Germinal center (tissue), 1 donor: ENCODE measurements at places on chromosomes 6 and 20.

GRCh38 chr6:67244037-67244436 lies 1391.0 kb upstream of the ADGRB3 start:
- DNase-seq: no peak

- DNase-seq: no peak
These were observed 102.8 kb downstream of the TNFAIP3 start for GRCh38 chr6:137969874-137970273.

DNA sequence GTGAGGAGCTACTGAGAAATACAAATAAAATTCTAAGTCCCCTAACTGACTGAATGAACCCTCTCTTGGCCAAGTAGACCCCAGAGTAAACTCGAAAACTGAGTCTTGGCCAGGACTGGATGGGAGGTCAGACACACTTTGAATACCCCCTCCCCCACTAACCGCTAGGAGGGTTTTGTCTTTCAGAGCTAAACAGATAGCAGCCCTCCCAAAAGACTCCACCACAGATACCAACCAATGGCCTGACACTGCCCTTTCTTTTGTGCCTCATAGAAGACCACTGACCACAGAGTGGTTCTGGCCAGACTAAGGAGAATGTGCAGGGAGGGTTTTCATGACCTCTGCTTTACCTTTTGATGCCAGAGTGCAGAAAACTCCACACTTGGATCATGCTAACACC lies 42.1 kb downstream of the SPACA1 start:
- no peak for DNase-seq

DNA sequence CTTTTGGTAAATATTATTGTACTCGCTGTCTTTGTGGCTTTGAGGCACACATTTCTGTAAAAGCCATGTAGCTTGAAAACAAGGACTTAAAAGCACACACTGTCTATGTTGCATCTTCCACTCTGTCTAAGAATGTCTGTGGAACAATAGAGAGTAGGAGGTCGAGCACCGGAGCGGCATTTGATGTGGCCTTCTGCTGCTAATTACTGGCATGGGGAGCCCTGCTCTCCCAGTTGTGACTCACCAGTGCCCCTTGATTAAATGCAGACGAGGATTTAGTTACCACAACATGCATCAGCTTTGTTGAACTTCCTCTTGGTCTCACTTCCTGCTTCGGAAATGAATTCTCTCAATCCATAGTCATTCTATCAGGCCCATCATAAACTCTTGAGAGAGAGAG lies 680.7 kb upstream of the SLC35B3 start:
- DNase-seq: no peak

DNA sequence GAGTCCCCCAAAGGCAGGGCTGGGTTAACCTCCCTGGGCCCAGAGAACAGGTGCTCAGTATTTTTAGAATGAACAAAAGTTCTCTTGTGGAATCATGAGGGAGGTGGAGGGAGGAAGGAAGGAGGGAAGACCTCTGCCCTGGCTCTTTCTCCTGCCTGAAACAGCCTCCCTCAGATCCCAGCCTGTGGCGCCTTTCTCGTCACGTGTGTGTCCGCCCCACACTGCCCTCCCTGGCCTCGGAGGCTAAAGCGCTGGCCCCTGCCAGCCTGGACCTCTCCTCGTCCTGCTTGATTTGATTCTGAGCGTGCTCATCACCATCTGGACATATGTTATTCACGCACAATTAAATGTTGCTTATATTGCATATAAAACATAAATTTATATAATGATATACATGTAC lies 40.9 kb downstream of the PHACTR3 start:
- DNase-seq: no peak

DNA sequence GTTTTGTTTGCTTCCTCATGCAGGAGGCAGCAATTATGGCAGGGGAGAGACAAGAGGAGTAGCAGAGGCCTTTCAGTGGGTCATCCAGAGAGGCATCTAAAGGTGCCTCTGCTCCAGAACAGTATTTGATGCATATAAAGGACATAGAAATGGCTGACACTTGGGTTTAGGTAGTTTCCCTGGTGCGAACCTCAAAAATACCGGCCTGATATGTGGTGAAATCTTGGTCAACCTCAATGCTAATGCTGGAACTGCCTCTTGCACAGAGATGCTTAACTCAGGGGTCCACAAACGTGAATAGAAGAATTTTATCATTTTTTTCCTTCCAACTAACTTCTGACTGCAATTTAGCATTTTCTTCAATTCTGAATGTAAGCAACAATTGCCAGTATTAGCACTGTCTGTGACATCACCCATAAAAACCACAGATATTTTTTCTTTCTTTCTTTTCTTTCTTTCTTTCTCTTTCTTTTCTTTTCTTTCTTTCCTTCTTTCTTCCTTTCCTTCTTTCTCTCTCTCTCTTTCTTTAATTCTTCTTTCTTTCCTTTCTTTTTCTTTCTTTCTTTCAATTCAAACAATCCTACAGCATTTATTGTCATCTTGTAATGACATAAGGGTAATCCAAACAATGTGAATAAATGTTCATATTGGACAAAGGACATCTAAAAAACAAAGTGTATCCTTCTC lies 180.0 kb upstream of the UST start:
- no peak for DNase-seq

DNA sequence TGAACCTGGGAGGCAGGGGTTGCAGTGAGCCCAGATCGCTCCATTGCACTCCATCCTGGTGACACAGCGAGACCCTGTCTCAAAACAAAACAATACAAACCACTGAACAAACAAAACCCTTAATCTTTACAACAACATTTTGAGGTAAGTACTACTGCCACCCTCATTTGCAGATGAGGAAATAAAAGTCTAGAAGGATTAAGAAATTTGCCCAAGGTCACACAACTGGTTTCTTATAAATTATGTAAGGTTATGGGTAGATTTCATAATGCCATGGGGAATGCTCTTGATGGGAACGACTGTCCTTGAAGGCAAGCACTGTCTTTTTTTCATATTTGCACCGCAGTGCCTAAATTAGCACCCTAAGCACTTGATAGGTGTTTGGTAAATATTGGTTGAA lies 13.8 kb upstream of the B4GALT5 start:
- DNase-seq: no peak

- DNase-seq: no peak
These were observed 92.5 kb downstream of the TCP11 start for GRCh38 chr6:35048631-35049083.

DNA sequence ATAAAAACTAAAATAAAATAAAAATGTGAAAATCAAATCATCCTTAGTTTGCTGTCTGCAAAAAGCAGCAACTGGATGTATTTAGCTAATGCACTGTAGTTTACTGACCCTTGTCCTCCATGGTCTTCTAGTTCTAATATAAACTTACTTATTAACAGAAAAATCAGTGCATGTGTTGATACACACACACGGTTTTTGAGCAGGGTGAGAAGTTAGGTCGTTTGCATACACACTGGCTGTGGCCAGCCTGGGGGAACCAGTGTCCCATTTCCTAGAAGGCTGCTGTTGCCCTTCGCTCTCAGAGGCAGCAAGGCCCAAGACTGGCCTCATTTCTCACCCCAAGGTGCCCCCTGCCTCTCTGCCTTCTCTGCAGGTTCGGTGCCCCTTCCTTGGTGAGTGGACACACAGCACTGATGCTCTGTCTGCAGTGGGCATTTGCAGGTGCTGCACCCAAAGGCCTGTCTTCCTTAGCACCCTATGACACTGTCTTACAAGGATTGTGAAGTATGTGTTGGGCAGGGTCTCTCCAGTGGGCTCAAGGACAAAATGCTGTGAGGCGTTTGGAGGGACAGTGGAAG lies 168.5 kb downstream of the SCP2D1 start:
- no peak for DNase-seq

DNA sequence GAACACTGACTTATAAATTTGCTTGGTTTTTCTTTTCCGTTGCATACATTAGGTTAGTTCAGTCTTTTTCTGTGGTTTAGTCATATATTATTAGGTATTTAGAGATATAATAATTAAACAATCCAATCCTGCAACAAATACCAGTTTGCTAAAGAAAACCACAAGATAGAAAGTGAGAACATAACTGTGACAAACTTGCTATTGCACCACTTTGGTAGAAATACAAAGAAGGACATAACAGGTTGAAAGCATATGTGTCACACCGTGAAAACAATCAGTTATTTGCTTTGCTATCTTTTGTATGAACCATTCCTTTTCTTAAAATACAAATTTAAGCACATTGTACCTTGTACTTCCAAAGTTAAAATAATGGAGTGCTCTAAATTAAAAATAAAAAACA lies 42.0 kb upstream of the KCNQ5 start:
- no peak for DNase-seq

GRCh38 chr6:89299466-89299850 lies 15.6 kb downstream of the GABRR2 start:
- no peak for DNase-seq

- DNase-seq: peak; percentile 92
These were observed at the start of gene RTEL1 for GRCh38 chr20:63657937-63658748. Gene RTEL1, plus strand, starts transcription at chr20:63658312. Its CDS starts 1,091 bp downstream, at chr20:63659403.

DNA sequence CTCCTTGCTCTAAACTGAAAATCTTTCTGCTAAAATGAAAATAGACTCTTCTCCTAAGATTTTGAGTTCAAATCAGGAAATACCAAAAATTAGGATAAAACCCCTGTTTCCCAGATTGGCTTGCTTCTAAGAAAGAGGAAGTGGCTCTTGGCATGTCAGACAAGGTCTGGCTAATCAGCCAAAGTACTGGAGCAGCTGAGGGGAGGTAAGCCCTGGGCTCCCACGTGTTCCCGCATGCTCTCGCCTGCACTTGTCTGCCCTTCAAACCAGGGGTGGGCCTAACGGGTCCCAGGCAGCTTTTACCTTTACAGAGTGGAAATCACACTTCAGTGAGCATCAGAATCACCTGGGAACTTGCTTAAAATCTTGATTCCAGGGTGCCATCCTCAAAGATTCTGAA lies 43.2 kb upstream of the GABRR1 start:
- DNase-seq: peak; percentile 50

- no peak for DNase-seq
These were observed 29.7 kb downstream of the ERGIC3 start for GRCh38 chr20:35571555-35571954.

DNA sequence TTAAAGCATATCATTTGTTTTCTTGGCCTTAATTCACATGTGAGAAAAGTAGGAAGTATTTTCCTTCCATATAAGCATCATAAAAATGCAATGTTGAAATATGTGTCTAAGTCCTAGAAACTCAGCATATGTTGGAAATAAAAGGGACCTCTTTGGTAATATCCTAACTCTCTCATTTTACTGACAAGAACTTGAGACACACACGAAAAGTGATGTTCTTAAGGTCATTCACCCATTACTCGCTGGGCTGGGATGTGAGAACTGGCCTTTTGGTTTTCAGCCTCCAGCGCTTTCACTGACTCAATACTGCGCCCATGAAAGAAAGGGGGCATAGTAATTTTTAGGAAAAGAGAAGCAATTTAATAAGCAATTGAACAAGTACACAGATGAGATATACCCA lies 153.5 kb upstream of the SCGN start:
- no peak for DNase-seq

DNA sequence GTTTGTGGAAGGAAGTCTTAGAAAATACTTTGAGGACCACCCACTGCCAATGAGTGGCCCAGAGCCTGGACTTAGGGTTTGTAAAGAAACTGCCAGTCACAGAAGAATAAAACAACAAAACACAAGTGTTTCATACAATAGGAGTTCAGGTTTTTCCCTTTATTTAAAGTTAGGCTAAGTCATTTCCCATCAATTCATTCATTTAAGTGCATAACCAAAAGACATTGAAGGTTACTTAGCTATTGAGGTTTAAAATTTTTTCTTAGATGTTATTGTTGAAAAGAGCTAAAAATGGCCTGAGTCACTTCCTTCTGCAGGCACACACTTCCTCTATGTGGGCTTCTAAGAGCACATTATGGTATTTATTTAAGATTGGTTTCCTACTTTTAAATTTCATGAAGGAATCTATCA lies 54.2 kb downstream of the ARMC2 start:
- DNase-seq: no peak
